Retinal pigment epithelial cell (primary cell): ENCODE measurements at places on chromosomes 12 and 14.
A peak's percentile ranks its signal among the peaks of the same experiment; 100 is the strongest.

DNA sequence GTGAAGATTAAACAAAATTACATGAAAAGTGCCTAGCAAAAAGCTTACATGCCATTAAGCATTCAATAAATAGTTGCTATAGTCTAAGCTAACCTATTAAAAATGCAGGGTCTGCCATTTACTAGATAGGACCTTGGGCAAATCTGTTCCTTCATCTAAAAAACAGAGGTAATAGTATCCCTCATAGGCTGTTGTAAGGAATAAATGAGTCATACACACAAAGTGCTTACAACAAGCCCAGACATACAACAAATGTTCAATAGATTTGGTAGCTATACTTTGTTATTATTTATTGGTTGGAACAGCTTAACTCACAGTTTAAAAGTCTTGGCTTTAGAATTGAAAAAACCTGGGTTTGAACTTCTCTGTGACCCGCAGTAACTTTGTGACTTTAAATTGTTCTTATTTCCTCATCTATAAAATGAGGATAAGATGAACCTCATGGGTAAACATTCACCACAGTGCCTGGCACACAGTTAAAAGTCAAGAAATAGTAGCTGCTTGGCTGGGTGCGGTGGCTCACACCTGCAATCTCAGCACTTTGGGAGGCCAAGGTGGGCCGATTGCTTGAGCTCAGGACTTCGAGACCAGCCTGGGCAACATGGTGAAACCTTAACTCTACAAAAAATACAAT lies 24.7 kb downstream of the HEATR5A start:
- no peak for DNase-seq

DNA sequence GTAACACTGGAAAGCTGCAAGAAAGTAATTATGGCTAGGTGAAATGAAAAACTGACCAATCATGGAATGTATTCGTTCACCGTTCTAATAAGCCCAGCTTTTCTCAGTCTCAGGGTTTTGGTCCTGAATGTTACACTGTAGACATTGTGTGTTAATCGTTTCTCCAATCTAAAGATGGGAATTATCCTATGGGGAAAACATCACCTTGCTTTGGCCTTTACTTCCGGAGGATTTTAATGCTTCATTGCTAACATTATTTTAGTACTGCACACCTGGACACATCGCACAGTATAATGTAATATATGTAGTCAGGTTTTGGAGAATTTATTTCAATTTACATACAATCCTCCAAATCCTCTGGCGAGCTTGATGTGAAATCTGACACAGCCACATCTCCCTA lies 1.2 kb upstream of the TRHDE start:
- DNase-seq, result no peak

- DNase-seq, result no peak
These were observed 2.7 kb downstream of the STK38L start for GRCh38 chr12:27246774-27247173.

- DNase-seq, result no peak
These were observed 45.8 kb downstream of the CCER1 start for GRCh38 chr12:90909069-90909770.

DNA sequence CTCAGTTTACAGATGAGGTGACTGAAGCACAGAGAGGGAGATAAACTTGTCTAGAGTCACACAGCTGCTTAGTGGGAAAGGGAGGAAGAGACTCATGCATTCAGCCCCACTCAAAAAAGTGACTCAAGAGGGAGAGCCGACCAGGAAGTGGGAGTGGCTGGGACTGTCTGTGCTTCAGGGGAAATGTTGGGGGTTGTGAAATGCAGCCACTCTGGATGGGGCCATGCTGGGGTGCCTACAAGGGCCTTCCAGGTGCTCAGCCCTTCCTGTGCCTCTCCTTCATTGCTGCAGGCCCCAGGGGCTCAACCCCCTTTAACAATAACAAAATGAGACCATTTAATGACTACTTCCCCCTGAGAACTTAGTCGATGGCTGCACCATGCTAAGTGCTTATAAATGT lies 41.8 kb downstream of the CACNA1C start:
- no peak for DNase-seq

GRCh38 chr12:117114784-117115183 lies 15.6 kb upstream of the TESC start:
- no peak for DNase-seq

- DNase-seq, result no peak
These were observed 55.7 kb downstream of the NINJ2 start for GRCh38 chr12:607541-608001.

DNA sequence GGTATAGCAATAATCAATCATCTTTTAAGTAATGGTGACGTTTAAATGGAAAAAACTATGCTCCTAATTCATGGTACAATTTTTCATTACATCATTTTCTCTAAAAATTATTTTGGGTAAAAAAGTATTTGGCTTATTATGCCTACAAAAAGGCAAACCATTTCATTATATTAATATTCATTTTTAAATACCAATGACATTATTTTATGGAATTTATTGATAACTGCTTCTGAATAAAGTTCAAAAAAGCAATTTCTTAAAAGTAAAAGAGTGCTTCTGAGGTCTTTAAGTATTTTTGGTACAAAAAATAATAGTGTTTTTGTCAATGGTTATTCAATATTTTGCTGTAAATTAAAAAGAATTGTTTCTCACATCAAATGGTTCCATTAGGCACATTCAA lies 12.2 kb downstream of the SLC38A2 start:
- no peak for DNase-seq

GRCh38 chr12:76680940-76681339 lies 83.0 kb upstream of the ZDHHC17 start:
- peak; percentile 51 for DNase-seq

DNA sequence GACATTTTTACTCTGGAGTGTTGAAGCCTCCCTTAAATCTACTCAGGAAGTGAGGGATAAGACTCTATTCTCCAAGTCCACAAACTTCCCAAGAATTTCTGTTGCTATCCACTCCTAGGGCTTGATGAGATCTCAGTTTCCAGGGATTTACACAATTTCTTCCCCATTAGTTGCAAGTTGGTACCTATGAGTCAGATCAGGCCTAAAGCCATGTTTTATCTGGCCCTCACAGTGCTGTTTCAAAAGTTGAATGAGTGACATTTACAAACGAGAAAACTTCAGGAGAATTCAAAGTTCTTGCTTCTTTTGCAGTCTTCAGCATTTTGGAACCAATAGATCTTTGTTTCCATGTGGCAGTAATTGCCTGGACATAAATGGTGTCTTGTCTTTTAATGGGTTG lies 156.4 kb upstream of the SYT10 start:
- DNase-seq, result peak; percentile 46

DNA sequence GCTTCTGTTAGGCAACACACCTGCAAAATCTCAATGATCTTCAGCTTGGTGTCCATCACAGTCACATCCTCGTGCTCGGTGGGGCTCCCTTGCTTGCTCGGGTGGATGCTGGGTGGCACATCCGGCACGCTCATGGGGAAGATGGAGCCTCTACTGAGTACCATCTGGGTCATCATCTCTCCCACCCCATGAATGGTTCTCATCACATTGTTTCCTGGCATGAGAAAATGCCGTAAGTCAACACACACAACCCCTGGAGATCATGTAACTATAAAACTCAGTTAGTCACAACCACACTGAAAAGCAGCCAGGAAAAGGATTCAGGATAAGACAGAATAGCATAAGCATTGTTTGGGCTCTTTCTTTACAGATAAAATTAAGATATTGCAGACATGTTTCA lies 201.1 kb downstream of the ITPR2 start:
- no peak for DNase-seq

DNA sequence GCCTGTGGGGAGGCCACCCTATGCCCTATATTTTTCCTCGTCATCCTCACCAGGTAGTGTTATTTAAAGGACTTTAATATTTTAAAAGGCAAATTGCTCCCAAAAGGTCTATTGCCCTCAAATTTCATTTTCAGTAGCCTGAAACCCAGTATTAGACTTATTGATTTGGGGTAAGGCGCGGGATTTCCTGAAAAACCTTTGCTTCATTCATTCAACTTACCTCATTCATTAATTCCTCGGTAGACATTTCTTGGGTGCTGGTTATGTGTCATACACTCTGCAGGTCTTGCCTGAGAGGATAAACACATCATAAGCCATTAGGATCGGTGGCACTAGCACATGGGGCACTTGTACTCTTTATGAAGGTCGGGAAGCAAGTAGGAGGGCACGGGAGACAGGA lies 99.2 kb downstream of the ARF6 start:
- no peak for DNase-seq

GRCh38 chr14:102020058-102020971 lies 55.9 kb downstream of the DYNC1H1 start:
- DNase-seq, result no peak

GRCh38 chr12:102379346-102380162 lies 100.8 kb downstream of the IGF1 start:
- DNase-seq, result no peak

GRCh38 chr12:130764475-130765185 lies 48.5 kb upstream of the RIMBP2 start:
- DNase-seq, result no peak

DNA sequence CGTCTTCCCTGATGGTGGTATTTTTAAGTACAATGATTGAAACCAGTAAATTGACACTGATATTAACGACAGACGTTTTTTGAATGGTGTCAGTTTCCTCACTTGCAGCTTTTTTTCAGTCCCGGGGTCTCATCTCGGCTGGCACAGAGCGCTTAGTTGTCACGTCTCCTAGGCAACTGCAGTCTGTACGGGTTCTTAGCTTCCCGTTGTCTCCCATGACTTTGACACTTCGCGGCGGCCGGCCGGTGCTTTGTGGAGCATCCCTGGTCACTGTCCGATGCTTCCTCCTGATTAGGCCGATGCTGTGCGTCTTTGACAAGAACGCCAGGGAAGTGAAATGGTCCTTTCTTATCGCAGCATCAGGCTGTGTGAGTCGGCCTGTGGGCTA lies 67.4 kb downstream of the ADGRD1 start:
- no peak for DNase-seq

DNA sequence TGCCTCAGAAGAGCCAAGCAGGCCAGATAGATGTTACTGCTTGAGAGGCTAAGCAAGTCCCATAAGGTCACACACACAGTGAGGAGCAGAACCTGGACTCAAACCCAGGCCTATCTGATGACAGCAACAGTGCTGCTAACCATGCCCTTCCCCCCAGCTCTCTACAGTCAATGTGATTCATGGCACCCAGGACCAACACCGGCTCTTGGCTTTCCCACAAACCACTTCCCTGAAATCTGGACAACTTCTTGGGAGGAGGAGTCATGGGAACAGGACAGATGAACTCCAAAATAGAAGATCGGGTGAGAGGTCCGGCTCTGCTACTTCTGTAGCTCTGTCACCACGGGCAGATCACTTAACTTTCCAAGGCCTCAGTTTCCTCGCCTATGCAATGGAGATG lies 716 bp upstream of the PTGDR start:
- DNase-seq, result no peak

DNA sequence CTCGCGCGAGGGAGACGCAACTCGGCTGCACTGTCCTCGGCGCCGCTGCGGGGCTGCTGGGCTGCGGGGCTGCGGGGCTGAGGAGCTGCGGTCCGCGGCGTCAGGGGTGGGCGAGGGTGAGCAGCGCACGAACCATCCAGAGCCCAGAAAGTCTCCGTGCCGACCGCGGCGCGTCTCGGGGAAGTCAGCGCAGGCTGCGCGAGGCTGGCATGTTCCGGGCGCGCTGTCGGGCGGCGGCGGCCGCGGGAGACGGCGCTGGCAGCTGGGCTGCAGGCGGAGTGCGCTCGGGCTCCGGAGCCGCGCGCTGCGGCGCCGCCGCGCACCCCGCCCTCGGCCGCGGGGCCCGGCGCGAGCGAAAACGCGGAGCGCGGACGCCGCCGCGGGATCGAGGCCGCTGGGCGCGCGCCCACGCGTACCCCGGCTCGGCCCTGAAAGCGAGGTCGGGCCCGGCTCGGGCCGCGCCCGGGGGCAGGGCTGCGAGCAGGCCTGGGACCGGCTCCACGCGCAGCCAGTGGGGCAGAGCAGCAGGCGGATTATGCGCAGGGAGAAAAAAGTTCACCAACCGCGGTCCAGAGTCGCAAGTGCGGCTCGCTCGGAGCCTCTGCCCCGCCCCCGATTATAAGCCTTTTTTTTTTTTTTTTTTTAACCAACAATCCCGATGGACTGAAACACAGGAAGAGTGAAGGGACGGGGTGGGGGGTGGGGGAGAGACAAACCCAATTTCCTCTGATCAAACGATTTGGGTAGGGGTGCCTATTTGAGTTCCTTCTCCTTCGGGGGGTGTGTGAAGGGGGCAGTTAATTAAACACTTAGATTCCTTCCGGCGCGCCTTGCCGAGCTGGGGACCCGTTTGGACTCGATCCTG lies at the start of gene PRICKLE1:
Gene PRICKLE1, minus strand, starts transcription at position 282 of the 865 bp plus-strand sequence. CDS start 117,230 bp downstream, outside the sequence.
- DNase-seq, result no peak
